SK-N-SH (cell line): ENCODE measurements at places on chromosomes 16 and 17. TPM values are rescaled to one million over a fixed set of nuclear protein-coding genes. Genes with fewer than 3 reads are reported as not detected.

- no peak for DNase-seq
These were observed 7.9 kb downstream of the HIRIP3 start for GRCh38 chr16:29987371-29988085.

DNA sequence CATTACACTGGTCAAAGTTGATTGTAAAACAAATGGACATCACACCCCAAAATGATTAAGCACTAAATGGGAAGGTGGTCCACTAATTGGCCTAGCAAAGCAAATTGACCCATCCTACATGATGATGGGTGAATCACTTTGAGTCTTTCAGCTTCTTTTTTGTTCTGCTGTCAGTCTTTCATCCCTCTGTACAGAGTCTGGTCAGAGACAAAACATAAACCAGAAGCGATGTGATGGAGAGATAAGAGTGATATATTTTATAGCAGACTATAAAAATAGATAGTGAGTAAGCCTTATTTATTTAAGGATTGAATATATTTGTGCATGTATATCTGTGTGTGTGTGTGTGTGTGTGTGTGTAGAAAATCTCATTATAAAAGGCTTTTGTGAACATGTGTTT, 618.4 kb upstream of the SOX9 start:
- peak; percentile 39 for DNase-seq

DNA sequence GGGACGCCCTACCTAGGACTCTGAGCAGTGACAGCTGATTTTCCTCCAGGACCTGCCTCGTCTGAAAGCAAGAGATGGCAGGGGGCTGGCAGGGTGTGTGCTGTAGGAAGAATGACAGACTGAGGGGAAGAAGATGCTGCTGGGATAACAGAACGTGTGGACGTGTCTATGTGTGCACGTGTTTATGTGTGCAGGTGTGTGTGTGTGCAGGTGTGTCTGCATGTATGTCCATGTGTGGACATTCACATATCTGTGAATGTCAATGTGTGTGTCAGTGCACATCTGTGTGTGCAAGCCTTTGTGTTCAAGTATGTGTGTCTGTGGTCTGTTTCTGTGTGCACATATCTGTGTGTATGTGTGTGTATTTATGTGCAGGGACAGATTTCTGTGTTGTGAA, 132.5 kb downstream of the SDK2 start:
- no peak for DNase-seq

DNA sequence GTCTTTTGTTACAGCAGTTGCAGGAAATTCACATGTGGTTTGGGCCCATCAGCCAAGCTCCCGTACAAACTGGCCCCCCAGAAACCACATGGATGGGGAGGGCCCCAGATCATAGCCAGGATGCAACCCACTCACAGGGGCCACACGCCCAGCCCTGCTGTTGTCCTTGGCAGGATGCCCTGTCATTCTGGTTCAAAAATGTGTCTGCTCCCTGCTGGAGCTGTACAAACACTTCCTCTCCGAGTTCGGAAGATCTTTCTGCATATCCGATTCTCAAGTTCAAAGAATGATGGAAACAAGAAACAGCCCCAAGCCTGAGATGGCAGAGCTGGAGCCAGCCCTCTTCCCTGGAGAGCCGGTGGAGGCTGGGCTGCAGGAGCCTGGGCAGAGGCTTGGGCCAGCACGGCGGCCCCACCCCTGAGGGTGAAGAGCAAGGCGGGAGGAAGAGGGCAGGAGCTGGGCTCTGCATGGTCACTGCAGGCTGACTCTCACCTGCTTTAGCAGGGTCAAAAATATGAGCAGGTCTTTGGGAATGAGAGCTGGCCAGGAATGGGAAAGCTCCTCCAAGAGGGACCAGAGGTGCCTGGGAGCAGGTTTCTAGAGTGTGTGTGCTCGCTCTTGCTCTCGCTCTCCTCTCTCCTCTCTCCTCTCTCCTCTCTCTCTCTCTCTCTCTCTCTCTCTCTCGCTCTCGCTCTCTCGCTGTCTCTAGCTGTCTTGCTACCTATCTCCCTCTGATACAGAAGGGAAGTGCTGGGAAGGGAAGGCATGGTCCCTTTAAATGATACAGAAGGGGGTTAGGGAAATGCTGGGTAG, 34.7 kb upstream of the ENPP7 start:
- peak; percentile 75 for DNase-seq

DNA sequence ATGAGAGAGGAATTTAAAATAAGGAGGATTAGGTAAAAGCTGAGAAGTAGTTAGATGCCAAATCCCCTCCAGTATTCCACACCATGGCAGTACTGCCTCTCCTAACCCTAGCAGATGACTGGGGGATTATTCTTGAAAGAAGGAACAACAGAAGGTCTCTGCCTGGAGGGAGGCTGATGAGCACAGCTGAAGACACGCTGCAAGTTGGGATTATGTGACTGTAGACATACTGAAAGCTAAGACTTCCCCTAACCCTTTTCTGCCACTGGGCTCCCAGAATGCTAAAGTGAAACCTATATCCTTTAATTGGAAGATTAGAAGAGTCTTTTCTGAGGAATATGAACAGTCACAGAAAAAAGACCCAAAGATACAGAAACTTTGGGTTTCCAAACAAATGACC, 27.7 kb upstream of the SLC46A1 start:
- no peak for DNase-seq

DNA sequence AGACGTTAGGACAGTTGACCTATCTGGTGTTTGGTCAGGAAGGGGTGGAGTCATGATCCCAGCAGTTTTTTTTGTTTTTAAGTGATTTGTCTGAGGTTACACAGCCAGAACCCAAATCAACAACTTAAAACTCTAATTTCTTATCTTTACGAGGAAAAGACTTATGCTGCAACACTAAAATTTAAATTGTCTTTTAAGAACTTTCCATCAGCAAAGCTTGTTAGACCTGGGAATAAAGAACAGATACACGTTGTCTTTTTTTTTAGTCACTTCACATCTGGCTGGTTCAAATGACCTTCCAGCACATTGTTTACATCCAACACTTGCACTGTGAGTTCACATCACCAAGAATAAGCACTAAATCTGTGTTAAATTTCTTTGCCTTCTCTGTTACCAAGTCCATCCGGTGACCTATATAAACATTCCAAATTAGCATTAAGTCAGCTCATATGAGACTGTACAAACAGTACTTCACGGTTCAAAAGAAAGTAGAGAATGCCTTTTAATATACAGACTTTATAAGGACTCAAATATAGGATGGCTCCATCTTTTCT, 115.0 kb downstream of the HS3ST2 start:
- no peak for DNase-seq

OSGIN1 gene
- polyA plus RNA-seq: 4.8 and 5.2 TPM in 2 replicates

TBC1D10B gene
- polyA plus RNA-seq: 15.7 and 20.5 TPM in 2 replicates

GDPD1 gene
- polyA plus RNA-seq: 1.5 and 2.1 TPM in 2 replicates

ARHGDIG gene
- polyA plus RNA-seq: 4.8 and 4.9 TPM in 2 replicates
